ENCODE measurements at places on chromosomes 2 and 18. TPM values are rescaled to one million over a fixed set of nuclear protein-coding genes. Genes with fewer than 3 reads are reported as not detected.

CCDC74B gene
- 20.1 TPM for total RNA-seq

CEP76 gene
- total RNA-seq, result 13.6 TPM

ABCB11 gene
- total RNA-seq, result 0.63 TPM

DNA sequence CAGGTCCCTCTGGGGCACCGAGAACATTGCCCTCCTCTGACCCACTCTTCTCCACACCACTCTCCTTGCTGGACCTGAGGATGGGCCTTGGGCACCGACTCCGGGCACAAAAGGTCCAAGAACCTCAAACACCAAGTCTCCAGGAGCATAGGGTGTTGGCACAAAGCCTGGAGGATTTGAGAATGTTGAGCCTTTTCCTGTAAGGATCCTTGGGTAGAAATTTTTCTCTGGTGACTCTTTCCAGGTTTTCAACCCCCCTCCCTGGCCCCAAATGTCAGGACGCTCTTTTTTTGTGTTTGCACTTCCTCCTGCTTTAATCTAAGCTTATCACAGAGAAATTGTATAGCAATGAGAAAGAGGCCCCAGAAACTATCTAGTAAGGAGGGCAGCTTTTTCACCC, 9.2 kb downstream of the SPR start:
- H3K27me3 ChIP-seq, result peaks cover 62% of the 10 kb centered on the region
- H3K4me3 ChIP-seq, result no peak overlapping the region
- H3K27ac ChIP-seq, result no peak overlapping the region
- no peaks in the 10 kb centered on the region for H3K36me3 ChIP-seq
- DNase-seq, result no peak

DNA sequence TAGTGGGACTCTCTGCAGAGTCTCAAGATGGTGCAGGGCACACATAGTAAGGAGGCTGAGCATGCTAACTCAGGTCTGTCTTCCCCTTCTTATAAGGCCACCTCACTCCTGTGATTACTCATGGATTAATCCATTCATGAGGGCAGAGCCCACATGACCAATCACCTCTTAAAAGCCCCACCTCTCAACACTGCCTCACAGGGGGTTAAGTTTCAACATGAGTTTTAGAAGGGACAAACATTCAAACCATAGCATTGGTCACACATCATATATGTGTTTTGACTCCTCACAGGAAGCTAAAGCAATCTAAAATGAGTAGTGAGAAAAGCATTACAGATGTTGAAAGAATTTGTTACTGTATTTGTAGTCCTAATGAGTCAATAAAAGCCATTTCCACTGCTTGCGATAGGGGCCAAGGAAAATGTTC, 57.5 kb downstream of the DTNA start:
- H3K27ac ChIP-seq, result no peak overlapping the region
- DNase-seq, result no peak
- H3K4me3 ChIP-seq, result no peak overlapping the region
- no peaks in the 10 kb centered on the region for H3K27me3 ChIP-seq

- H3K27me3 ChIP-seq, result no peaks in the 10 kb centered on the region
- no peak overlapping the region for H3K4me3 ChIP-seq
- DNase-seq, result no peak
- no peaks in the 10 kb centered on the region for H3K36me3 ChIP-seq
- H3K4me1 ChIP-seq, result no peaks in the 10 kb centered on the region
- no peak overlapping the region for H3K27ac ChIP-seq
These were observed 66.7 kb downstream of the ASB1 start for GRCh38 chr2:238493411-238493810.

DNA sequence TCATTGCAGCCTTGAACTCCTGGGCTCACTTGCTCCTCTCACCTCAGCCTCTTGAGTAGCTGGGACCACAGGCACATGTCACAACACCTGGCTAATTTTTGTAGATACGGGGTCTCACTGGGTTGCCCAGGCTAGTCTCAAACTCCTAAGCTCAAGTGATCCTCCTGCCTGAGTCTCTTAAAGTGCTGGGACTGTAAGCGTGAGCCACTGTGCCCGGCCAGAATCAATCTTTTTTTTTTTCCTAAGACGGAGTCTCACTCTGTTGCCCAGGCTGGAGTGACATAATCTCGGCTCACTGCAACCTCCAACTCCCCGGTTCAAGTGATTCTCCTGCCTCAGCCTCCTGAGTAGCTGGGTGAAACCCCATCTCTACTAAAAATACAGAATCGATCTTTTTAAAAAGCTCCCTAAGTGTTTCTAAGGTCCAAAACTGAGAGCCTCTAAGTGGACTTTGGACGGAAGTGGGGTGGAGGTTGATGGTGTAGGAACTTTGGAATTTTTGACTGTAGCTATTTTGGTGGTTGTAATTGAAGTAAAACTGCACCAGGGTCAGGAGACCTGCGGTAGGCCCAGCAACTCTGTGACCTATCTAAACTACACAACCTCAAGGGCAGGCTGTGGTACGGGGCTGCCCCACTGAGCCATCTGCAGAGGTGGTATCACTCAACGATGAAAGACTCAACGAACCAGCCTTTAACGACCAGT, 82.9 kb downstream of the POLR1A start:
- H3K4me1 ChIP-seq, result peaks cover 10% of the 10 kb centered on the region
- DNase-seq, result no peak
- no peaks in the 10 kb centered on the region for H3K27me3 ChIP-seq
- no peak overlapping the region for H3K4me3 ChIP-seq

SKOR2 gene
- not detected for total RNA-seq

GRCh38 chr2:10240161-10240681, 62.5 kb upstream of the HPCAL1 start:
- H3K27ac ChIP-seq, result no peak overlapping the region
- no peak for DNase-seq
- no peaks in the 10 kb centered on the region for H3K4me1 ChIP-seq
- H3K4me3 ChIP-seq, result no peak overlapping the region

- no peak overlapping the region for H3K27ac ChIP-seq
- no peaks in the 10 kb centered on the region for H3K4me1 ChIP-seq
- H3K4me3 ChIP-seq, result no peak overlapping the region
- no peak for DNase-seq
These were observed 140.6 kb downstream of the NETO1 start for GRCh38 chr18:72727038-72727655.

VWA3B gene
- not detected for total RNA-seq

DNA sequence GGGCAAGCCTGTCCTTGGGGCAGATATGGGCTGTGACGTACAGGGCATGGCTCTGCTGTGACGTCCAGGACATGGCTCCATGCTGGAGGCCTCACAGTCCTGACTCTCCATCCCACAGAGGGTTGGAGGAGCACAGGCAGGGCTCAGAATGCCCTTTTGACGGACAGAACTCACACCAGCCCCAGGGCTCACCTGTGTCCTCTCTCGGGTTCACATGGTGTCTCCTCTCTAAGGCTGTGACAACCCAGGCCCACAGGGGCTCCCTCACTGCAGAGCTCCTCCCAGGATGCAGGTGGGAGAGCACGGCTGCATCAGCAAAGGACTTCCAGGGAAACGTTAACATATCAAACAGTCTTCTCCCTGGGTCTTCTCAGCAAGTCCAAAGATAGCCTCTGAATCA, 133.8 kb downstream of the EIPR1 start:
- H3K36me3 ChIP-seq, result no peaks in the 10 kb centered on the region
- no peaks in the 10 kb centered on the region for H3K27me3 ChIP-seq

GLI2 gene
- total RNA-seq, result 9.8 TPM

- H3K36me3 ChIP-seq, result no peaks in the 10 kb centered on the region
- H3K4me1 ChIP-seq, result no peaks in the 10 kb centered on the region
- no peak overlapping the region for H3K4me3 ChIP-seq
- no peak for DNase-seq
These were observed 695.6 kb downstream of the TSN start for GRCh38 chr2:122451040-122451439.

DNA sequence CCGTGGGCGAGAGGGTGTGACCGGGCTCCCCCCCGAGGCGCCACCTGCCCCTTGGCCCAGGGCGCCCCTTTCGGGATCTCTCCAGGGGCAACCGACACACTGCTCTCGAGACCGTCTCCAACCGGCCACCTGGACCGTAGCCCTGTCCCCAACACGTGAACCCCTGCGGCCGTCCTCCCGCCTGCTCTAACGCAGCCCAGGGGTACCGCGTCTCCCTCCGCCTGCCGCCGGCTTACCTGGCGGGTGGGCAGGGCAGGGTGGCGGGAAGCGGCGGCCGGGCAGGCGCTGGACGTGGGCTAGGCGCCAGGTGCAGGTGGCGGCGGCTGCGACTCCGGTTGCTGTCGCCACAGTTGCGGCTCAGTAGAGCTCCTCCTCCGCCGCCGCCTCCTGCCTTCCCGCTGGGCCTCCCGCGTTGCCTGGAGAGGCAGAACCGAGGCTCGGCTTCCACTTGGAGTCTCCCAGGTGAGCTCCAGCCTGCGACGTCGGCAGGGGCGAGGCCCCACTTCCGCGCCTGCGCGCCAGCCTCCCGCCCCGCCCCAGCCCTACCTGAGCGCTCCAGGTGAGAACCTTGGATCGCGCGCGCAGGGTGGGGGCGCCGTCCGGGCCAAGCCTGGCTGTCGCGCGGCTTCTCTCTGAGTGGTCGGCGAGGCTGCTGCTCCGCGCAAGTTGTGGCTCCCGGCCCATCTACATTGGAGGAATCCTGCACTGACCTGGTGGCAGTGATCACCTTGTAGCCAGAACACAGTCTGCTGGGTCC, at the start of gene GALNT3:
Gene GALNT3, minus strand, starts transcription at position 469 of the 757 bp plus-strand sequence. CDS start 23,547 bp downstream, outside the sequence.
- H3K4me1 ChIP-seq, result peaks cover 16% of the 10 kb centered on the region
- H3K4me3 ChIP-seq, result peak within 1 kb of the TSS; percentile 54
- H3K27me3 ChIP-seq, result no peaks in the 10 kb centered on the region
- no peaks in the 10 kb centered on the region for H3K36me3 ChIP-seq
- H3K27ac ChIP-seq, result peak within 1 kb of the TSS; percentile 13
- DNase-seq, result no peak

DNA sequence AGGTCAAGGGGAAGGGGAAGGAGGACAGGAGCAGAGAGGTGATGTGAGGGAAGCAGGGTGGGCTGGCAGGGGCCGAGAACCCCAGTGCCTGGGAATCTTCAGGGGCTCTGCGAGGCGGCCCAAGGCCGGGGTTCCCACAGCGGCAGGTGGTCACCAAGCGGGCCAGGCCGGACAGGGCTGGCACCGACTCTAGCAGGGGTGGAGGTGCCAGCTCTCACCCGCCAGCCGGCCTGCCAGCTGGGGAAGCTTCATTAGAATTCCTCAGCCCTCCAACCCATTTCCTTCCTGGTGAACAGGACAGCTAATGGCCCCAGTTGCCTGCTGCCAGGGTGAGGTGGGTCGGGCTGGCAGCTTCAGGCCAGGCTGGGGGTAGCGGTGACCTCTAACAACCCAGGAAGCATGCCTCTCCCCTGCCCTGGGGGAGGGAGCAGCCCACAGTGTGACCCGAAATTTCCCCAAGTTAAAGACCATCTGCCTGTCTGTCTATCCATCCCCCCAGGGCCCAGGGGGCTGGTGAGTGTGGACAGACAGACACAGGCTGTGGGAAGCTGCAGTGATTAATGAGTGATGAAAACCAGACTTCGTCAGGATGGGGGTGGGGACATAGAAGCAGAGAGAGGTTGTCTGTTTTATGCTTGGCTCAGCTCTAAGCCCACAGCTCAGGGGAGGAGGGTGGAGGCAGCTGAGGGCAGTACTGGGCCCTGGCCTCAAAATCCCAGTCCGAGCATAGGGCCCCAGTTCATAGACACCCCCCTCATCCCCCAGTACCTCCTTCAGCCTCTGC, 144.1 kb downstream of the ZFP36L2 start:
- no peak overlapping the region for H3K4me3 ChIP-seq
- DNase-seq, result peak; percentile 51
- H3K36me3 ChIP-seq, result no peaks in the 10 kb centered on the region
- H3K27ac ChIP-seq, result peak overlapping the region; percentile 95
- peaks cover 3% of the 10 kb centered on the region for H3K4me1 ChIP-seq

PHOSPHO2 gene
- 7.1 TPM for total RNA-seq

MC5R gene
- not detected for total RNA-seq

DNA sequence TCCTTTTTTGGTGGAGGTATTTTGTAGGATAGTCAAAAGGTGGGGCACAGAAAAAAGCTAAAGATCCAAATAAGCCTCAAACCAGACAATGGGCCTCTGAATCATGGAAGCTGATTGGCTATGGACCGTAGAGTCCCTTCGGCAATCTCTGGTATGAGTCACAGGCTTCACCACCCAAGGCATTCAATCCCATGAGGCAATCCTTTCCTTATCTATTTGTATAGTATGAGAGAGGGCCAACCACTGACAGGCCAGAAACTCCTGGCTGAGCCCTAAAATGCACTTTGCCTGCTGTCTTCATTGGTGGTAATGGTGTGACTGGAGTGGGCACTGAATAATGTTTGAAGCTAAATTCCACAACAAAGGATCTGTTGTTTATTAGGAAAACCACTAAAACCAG, 38.7 kb upstream of the MEX3C start:
- no peaks in the 10 kb centered on the region for H3K4me1 ChIP-seq
- DNase-seq, result no peak
- no peaks in the 10 kb centered on the region for H3K27me3 ChIP-seq
- H3K27ac ChIP-seq, result no peak overlapping the region
- no peak overlapping the region for H3K4me3 ChIP-seq

- no peaks in the 10 kb centered on the region for H3K27me3 ChIP-seq
- H3K4me1 ChIP-seq, result no peaks in the 10 kb centered on the region
- no peak overlapping the region for H3K27ac ChIP-seq
- no peak for DNase-seq
- no peaks in the 10 kb centered on the region for H3K36me3 ChIP-seq
These were observed 119.8 kb downstream of the LAMA1 start for GRCh38 chr18:6997808-6998207.

ZNF516 gene
- 31.4 TPM for total RNA-seq

DNA sequence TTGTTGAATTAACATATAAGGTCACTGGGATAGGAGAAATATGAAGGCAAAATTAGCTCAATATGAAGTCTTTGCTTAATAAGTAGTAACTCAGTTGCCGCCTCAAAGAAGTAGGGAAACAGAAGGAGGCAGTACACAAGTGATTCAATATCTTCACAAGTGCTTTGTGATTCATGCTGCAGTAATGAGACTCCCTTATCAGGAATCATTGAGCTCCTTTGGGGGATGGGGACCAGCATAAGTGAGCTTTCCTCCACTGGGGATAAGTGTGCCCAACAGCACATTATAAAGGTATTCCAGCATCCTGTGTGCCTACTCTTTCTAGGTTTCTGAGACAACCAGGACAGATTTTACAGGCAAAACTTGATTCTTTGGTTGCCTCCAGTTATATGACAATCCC, 323.4 kb upstream of the UBE2E3 start:
- no peaks in the 10 kb centered on the region for H3K27me3 ChIP-seq
- no peaks in the 10 kb centered on the region for H3K4me1 ChIP-seq
- H3K4me3 ChIP-seq, result no peak overlapping the region
- H3K27ac ChIP-seq, result no peak overlapping the region

- no peaks in the 10 kb centered on the region for H3K4me1 ChIP-seq
- peaks cover 7% of the 10 kb centered on the region for H3K36me3 ChIP-seq
- no peak overlapping the region for H3K27ac ChIP-seq
- no peak for DNase-seq
- no peak overlapping the region for H3K4me3 ChIP-seq
These were observed 32.5 kb downstream of the ARL5A start for GRCh38 chr2:151795646-151796240.

- no peak overlapping the region for H3K27ac ChIP-seq
- DNase-seq, result no peak
- H3K4me1 ChIP-seq, result no peaks in the 10 kb centered on the region
These were observed 11.2 kb upstream of the ANKRD53 start for GRCh38 chr2:70967189-70967588.

Data from tibial nerve (tissue), 4 donors.